Stimulated activated CD8-positive, alpha-beta memory T cell treated with anti-CD3 and anti-CD28 coated beads, Interleukin-4, amount 100 ng/mL, for 1 hour (primary cell): ENCODE measurements at places on chromosomes 2 and 18.

DNA sequence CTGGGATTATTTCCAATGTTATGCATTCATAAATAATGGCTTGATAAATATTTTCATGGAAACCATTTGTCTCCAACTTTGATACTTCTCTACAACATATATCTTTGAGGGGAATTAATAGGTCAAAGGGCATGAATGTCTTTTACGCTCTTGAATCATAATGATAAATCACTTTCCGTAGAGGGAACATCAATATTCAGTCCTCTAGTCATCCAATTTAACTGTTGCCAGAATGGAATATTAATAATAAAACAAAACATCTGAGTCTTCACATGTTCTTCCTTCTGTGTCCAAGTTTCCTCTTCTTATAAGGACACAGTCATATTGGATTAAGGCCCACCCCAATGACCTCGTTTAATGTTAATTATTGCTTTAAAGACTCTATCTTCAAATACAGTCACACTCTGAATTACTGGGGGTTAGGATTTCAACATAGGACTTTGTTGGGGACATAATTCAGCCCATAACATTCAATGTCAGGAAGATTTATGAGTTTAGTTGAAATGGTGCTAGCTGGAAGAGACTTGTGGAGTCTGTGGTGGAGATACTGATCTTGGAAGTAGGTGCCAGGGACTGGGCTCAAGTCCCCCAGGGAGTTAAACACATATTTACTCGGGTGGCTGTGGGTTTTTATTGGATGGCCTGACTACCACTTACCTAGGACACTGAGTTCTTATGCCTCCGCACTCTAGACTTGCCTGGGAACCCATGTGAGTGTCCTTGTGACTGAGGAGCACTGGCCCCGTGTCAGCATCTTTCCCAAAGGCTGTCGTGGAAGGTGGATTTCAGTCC lies 85.0 kb upstream of the SEC11C start:
- no peak for DNase-seq

DNA sequence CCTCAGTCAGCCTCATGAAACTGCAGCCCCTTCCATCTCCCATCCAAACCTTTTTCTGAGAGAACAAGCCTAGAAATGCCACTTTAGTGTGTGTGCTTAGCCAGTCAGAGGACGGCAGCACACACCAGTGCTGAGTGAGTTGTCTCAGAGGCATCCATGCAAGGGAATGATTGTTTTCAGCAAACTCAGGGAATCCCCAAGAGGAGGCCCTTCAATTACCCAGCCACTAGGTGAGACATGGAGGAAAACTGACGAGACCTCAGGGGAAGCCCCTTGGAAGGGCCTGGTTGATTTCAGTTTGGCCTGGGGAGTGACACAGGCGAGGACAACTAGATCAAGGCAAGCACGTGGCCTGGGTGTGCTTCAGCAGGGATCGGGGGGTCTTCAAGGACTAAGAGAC lies 49.7 kb downstream of the APOB start:
- DNase-seq, result no peak

DNA sequence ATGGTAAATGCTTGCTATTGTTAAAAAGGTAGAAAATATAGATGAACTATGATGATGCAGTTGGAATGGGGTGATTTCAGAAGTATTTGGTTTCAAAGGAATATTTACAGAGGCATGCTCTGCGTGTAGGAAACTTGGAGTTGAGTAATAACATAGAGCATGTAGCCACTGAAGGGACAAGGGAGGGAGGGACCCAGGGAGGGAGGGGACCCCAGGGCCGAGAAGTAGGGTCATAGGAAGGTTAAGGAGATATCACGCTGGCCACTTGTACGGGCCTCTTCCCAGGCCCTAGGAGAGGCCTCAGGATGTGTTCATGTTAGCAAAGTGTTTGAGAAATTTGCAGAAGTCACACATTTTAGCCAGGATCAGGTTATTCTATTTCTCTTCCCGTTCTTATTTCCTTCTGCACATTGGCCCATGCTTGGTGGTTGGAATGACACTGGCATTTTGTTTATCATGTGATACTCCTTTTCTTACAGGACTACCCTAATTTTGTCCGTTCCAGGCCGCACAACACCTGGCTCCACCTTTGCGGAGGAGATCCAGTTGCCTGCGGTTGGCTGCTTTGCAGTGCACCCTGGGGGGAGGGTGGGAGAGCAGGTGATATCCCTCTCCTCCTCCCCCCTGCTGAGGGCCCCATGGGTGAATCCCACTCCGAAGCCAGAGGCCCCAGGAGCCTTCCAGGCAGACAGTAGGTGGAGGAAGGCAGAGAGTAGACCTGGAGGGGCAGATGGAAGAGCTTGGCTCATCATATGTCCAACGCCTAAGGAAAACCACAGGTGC lies 16.9 kb upstream of the ACKR3 start:
- DNase-seq, result no peak

DNA sequence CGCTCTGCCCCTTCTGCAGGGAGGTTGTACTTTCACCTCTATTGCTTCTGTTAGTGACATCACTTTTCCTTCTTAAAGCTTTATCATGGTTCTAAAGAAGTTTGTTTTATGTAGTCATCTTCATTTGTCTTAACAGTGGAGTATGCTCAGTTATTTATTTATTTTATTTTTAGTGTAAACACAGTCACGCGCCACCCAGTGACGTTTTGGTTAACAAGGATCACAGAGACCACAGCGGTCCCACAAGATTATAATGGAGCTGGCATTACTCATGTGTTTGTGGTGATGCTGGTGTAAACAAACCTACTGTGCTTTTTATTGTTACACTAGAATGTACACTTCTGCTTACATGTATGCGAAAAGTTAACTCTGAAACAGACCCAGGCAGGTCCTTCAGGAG lies 89.9 kb downstream of the SOX11 start:
- DNase-seq, result no peak

- no peak for DNase-seq
Observed at GRCh38 chr2:28378679-28379584, 13.7 kb upstream of the FOSL2 start.

- DNase-seq, result no peak
Observed at GRCh38 chr2:69918401-69918800, 3.5 kb downstream of the MXD1 start.

DNA sequence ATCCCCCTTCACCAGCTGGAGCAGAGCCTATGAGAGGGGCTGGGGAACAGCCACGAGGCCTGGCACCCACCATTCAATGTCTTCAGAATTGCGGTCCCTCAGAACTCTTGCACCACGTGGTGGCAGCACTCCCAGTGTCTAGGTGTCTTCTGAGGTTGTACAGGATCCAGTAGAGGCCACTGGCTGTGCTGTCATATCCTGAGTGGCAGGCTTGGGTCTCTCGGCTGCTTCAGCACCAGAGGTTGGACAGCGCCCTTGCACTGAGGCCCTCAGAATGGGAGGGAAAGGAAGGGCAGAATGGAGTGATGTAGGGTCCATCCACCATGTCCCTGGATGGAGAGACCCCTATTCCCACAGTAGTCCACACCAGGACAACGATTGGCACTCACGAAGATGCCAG lies 112.0 kb upstream of the TEKT4 start:
- DNase-seq, result no peak

DNA sequence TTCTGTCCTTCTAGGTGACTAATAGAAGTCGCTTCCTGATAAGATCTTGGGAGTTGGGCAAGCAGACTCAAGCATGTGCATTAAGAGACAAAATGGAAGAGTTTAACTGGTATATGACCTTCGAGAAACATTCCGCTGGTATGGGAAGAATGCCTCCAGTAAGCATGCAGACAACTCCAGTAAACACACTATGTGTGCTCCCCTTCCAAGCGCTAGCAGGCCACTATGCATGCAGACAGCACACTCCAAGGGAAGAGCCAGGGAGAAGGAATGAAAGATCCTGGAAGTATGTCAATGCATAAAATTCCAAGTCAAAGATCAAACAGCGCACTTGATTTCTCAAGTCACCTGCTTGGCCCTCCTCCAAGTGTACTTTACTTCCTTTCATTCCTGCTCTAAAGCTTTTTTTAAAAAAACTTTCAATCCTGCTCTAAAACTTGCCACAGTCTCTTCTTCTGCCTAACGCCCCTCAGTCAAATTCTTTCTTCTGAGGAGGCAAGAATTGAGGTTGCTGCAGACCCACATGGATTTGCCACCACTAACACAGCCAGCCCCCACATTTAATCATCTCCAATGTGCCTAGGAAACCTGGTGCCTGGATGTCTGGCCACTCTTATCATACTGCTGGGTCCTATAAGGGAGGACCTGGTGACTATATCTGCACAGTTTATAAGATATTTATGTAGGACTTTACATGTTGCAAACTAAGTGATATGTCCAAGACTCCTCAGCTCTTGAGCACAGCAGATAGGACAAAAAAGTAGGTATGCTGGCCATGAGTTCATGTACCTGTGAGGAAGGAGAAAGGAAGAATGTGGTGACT lies 239.8 kb downstream of the PDE11A start:
- no peak for DNase-seq

- DNase-seq, result no peak
Observed at GRCh38 chr2:176931588-176932563, 280.7 kb upstream of the HNRNPA3 start.

- no peak for DNase-seq
Observed at GRCh38 chr2:59073286-59073685, 832.2 kb upstream of the FANCL start.

GRCh38 chr2:33395655-33396249 lies 80.7 kb upstream of the RASGRP3 start:
- no peak for DNase-seq

- DNase-seq, result peak; percentile 46
Observed at GRCh38 chr2:230319211-230319862, 7.7 kb upstream of the SP140L start.

- no peak for DNase-seq
Observed at GRCh38 chr2:106759966-106760365, 126.0 kb downstream of the ST6GAL2 start.

GRCh38 chr18:24826605-24827004 lies 366.2 kb downstream of the HRH4 start:
- no peak for DNase-seq

GRCh38 chr18:9587924-9588323 lies 26.4 kb downstream of the PPP4R1 start:
- no peak for DNase-seq

DNA sequence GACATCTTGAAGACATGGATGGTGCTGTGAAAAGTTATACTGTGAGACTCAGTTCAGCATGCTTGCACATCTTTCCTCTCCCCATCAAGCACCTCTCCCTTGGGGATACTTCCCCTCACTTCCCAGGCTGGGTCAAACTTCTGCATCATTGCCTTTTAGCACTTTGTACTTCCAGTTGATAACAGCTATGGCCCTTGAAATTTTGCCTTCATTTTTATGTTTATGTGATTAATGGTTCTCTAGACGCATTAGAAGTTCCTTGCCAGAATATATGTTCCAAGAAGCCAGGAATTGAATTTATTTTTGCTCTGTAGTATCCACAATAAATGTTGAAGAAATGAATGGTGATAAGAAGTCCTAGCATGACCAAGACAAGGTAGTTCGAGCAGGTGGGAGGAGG lies 120.9 kb upstream of the ST6GAL2 start:
- DNase-seq, result no peak

DNA sequence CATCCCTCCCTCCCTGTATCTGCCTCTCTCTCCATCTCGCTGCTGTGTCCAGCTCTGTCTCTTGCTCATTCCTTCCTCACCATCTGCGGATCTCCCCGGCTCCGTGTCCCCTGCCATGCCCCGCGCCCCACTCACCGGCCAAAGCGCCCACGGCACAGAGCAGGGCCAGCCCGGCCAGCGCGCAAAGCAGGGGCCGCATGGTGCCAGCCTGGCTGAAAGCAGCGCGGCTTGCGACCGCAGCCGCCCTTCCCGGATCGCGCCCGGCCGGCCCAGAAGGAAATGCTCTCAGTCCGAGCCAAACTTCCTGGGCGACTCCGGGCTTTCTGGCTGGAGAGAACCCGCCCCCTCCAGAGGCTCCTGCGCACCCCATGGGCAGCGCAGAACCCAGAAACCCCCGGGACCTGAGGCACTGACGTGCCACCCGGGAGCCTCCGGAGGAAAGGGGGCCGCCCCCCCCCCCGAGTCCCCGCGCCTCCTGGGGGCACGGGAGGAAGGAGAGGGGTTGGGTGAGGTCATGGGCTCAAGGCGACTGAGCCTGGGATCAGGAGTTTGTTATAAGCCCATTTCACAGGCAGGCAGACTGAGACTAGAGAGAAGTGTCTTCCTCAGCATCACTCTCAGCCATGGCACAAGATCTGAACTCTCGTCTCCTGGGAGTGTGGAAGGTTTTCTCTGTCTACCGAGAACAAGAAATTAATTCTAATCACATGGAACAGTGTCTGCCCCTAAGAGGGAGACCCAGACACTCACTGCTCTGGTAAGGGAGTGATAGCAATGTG lies 45.2 kb upstream of the RAB6C start:
- no peak for DNase-seq

DNA sequence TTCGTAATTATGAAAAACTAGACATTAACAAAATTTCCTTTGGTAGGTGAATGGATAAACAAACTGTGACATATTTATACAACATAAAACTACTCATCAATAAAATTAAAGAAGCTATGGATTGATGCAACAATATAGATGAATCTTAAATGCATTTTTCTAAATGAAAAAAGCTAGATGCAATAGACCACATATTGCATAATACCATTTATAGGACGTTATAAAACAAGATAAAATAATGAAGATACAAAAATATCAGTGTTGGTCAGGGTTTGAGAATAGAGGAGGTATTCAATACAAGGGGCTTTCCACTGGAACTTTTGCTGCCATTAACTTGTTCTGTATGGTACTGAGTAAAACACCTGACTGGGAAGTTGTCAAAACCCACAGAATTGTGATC lies 314.4 kb downstream of the GRB14 start:
- no peak for DNase-seq

DNA sequence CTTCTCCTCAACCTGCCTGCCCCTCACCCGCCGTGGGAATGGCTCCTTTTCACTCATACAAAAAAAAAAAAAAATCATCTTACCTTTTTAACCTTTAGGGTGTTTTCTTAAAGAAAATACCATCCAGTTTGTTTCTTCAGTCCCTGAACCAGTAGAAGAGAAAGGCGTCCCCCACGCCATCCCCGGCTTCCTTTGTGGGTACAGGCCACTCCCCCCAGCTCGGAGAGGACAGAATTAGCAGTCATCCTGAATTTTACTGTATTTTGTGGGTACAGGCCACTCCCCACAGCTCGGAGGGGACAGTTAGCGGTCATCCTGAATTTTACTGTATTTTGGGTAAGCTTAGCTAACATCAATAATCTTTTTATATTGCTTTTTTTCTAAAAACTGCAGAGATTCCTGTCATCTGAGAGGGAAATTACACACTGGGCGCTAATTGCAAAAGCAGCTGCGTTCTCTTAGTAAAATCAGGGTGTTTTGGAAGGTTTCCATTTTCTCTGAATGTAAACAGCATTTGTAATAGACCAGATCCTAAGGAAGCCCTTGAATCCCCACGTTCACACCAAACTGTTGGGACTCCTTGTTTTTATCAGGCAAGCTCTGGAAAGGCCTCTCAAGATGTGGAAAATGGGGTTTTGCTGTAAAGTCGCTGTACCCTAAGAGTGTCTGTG lies 72.5 kb downstream of the NFATC1 start:
- no peak for DNase-seq

DNA sequence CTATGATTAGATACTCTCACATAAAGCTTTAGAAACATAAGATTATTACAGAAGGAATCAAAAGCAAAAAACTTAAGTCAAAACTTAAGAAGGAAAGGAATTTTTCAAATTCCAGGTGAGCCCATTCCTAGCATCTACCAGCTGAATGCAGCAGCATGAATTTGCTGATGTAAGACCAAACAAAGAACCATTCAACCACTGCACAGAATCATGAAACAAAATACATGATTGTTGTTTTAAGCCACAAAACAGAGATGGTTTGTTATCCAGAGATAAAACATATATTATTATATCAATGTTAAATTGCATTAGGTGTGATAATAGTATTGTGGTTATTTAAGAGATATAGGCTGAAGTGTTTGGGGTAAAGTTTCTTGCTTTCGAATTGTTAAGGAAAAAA lies 29.0 kb downstream of the PIGN start:
- no peak for DNase-seq
